ENCODE measurements at places on chromosomes 13 and 19. TPM values are rescaled to one million over a fixed set of nuclear protein-coding genes. Genes with fewer than 3 reads are reported as not detected.
A peak's percentile ranks its signal among the peaks of the same experiment; 100 is the strongest.

- peak; percentile 28 for DNase-seq
- H3K27ac ChIP-seq, result no peak overlapping the region
- no peak overlapping the region for H3K4me3 ChIP-seq
- H3K4me1 ChIP-seq, result peaks cover 17% of the 10 kb centered on the region
- no peaks in the 10 kb centered on the region for H3K27me3 ChIP-seq
- no peaks in the 10 kb centered on the region for H3K36me3 ChIP-seq
Observed at GRCh38 chr13:34412817-34413375, 529.2 kb upstream of the NBEA start.

GRCh38 chr19:3556978-3557460 is 367 bp downstream of the MFSD12 start:
- H3K36me3 ChIP-seq, result no peaks in the 10 kb centered on the region
- peak overlapping the region; percentile 78 for H3K27ac ChIP-seq
- H3K4me3 ChIP-seq, result peak overlapping the region; percentile 97

- H3K36me3 ChIP-seq, result no peaks in the 10 kb centered on the region
- H3K4me1 ChIP-seq, result no peaks in the 10 kb centered on the region
- DNase-seq, result no peak
- no peaks in the 10 kb centered on the region for H3K27me3 ChIP-seq
- no peak overlapping the region for H3K4me3 ChIP-seq
Observed at GRCh38 chr13:93715866-93716265, 489.3 kb downstream of the GPC6 start.

CATSPERD gene
- total RNA-seq, result not detected

Measured in stomach (tissue), 19 donors.